ENCODE measurements at places on chromosomes 7 and 10.

DNA sequence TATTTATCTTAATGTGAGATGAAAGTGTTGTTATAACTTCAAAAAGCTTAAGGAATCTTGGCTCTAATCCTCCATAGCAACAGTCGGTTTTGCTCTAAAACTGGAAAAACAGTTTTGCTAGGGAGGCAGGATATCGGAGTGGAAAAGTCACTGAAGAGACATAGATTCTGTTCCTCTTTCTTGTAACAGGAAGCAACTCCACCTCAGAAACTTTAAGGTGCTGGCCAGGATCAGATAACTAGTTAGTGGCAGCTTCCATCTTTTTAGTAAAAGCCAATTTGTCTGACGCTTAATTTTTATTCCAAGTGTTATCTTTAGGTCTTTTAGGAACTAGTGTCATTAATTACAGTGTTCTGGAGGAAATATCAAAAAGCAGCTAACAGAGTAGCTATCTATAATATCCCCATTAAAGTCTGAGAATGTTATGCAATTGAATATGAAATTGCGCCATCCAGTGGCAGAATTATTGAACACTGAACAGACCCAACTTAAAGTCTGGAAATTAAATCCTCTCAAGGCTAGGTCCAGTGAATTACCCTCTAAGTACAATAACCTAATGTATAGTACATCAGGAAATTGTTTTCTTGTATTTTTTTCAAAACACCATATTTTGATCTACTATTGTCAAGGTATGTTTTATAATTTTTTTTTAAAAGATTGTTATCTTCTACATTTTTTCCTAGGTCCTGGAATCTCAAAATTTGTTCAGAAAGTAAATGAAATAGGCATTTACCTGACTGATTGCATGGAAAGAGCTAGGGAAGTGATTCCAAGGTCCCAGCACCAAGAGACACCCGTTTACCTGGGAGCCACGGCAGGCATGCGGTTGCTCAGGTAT, 65.9 kb upstream of the CC2D2B start:
- DNase-seq: peak; percentile 45

DNA sequence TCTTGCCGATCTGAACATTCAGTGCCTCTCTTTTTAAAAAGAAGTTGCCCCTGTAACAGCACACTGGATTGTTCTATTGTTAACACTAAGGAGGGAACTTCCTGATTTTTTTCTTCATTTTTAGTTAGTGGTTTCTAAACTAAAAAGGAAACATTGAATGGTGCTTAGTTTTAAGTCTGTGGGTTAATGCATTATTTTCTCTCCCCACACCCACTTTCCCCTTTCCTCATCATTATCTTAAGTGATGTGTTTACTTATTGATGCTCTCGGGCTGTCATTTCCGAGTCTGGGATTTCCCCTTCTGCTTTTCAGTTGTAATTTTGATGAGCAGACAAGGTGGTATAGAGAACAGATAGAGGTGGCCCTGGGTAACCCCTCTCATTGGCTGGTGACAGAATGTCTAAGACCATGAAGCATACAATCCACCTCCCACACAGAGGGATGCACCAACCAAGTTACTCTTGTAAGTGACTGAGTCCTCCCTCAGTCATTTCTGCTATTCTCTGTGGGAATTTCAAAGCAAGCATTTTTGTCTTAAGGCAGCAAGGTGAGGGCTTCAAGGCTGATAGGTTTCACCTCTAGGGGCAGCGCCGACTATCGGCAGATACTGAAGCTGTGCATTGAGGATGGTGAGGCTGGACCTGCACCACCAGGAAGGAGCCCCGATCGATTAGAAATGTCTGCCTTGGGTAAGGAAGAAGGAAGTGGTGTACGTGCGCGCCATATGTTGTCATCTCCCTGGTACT, 49.5 kb downstream of the CHN2 start:
- DNase-seq: peak; percentile 26

DNA sequence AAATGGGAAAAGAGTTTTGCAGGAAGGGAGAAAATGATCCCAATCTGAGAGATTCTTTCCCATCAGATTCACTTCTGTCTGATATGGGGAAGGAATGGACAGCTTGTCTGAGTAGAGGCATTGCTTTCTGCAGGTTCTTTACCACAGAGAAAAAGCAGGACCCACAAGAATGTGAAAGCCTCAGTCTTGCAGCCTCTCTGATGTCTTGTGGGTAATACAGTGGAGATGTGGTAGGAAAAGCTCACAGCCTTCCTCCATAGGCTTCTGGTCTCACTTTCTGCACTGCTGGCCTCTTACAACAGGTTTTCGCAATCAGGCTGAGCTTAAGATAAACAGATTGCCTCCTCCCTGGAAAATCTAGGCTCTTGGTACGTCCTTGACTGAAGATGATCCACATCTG, 551 bp downstream of the IFIT1 start:
- no peak for DNase-seq

DNA sequence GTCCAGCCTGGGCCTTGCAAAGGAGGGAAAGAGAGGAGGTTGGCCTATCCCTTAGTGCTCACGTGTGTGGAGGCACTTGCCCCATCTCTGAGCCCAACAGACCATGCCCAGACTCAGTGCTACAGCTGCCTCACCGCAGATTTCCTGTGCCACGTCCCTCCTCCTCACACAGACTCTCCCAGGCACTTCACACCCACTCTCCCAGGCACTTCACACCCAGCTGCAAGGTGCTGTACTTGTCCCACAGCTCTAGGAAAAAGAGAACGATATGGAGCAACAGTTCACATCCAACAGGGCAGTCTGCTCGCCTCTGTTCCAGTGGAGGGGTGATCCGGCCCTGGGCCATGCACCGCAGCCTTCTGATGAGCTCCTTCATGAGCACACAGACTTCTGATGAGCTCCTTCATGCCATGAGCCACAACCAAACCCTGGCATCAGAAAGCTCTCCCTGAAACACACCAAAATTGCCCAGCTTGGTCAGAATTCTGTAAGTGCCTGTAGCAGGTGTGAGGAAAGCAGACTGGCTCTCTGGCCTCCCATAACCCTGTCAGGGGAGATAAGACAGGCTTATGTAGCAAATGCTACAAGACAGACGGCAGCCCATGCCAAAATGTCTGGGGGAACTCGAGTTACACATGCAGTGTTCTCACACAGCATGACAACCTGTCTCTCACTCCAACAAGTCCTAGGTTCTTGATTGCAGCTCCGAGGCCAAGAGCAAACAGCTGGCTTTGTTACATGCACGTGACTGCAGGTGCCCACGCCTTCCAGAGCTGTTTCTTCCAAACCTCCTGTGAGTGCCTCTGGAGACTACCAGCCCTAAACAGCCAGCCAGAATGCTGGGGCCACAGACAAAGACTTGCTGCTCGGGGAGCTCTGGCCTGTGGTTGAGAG, 348.5 kb downstream of the GRID1 start:
- no peak for DNase-seq

DNA sequence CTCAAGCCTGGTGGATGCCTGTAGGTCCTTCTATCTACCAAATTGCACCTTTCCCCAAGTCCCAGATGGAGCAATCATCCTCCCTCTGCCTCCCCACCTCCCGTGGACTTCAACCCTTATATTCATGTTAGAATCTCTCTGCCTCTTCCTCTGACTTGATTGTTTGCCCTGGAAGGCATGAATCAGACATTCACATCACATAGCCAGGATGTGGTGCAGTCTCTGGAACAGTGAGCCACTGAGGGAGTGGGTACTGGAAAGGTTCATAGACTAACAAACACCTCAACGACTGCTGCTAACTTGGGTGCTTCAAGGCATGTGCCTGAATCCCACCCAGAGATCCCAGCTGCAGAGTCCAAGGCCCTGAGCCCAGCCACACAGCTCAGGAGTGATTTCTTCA, 494.0 kb downstream of the TNS3 start:
- DNase-seq: no peak
